Upper lobe of right lung (tissue), 1 donor: ENCODE measurements at places on chromosomes 1 and 21.

GRCh38 chr1:194052514-194053338, 866.3 kb upstream of the B3GALT2 start:
- DNase-seq = no peak

DNA sequence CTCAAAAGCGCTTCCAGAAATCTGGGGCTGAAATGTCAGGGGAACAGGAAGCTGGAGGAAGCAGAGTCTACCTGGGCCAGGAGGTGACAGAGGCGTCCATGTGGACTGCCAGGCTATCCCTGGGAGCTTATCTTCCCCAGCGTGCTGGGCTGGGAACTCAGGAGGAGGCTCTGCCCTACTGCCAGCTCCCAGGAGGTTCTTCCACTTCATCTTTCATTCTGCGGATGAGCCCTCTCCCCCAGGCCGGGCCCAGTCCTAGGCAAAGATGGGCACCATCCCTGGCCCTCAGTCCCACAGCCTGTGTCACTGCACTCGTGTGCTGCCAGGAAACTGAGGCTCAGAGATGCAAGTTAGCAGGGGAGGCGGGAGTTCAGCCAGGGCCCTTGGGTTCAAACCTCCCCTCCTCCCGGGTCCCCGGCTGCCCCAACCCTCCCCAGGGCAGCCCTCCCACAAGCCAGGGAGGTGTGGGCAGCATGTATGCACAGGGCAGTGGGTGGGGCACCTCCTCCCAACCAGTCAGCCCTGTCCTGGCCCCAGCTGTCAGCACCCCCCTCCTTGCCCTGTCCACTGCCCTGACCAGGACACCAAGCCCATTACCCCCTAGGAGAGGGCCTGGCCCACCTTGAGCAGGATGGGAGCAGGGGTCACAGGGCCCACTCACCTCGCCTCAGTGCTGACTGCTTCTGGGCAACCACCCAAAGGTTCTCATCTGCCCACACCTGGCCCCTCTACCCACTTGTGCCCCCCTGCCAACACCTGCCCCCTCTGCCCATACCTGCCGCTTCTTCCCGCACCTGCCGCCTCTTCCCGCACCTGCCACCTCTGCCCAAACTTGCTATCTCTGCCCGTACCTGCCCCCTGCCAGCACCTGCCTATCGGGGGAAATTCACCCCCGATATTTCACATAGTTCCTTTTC, 226.0 kb downstream of the NPHP4 start:
- DNase-seq = no peak

GRCh38 chr1:165364568-165365133, 8.1 kb upstream of the LMX1A start:
- DNase-seq = no peak

GRCh38 chr1:164443166-164443565, 115.8 kb upstream of the PBX1 start:
- no peak for DNase-seq

DNA sequence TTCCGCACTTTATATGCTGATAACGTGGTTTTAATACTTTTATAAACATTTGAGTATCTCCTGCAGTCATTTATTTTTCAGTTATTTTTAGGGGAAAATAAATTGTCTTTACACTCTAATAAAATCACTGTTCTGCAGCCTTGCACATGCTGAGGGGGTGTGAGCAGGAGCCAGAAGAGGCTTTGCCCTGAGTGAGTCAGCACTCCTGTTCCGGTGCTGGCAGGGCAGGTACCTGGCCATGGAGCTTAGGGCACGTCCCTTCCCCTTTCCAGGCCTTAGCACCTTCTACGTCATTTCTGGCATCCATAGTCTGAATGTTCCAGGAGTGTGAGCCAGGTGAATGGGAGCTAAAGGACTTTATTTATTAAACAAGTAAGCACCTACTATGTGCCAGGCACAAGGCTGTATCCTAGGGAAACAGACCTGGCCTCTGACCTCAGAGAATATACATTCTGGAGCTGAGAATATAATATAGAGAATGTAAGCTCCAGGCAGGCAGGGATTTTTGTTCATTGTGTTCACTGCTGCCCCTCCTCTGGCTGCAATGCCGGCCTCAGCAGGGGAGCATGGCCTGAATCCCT, 402.9 kb downstream of the PTPRU start:
- no peak for DNase-seq

- no peak for DNase-seq
These were observed 95.5 kb upstream of the TPTE start for GRCh38 chr21:10425856-10426255.

- DNase-seq = no peak
These were observed 87.9 kb downstream of the ZZZ3 start for GRCh38 chr1:77594366-77595112.

DNA sequence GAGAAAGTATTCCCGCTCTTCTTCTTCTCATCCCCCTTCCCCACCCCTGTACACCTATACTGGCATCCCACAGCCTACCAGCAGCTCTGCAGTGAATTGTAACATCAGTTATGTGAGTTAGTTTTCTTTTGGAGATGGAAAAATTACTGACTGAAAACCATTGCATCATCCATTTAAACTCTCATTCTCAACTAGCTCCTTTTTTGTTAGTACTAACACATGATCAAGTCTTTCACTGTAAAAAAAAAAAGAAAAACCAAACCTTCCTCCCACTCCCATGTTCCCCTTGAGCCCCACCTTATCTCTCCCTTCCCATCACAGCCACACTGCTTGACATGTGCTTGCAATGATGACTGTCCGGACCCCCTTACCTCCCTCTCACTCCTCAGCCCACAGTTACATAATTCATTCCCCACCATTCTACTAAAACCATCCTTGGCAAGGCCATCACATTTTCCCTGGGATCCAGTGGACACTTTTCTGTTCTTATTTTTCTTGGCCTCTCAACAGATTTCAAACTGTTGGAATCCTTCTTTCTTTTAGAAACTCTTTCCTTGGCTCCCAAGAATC, 23.2 kb upstream of the RAVER2 start:
- no peak for DNase-seq

DNA sequence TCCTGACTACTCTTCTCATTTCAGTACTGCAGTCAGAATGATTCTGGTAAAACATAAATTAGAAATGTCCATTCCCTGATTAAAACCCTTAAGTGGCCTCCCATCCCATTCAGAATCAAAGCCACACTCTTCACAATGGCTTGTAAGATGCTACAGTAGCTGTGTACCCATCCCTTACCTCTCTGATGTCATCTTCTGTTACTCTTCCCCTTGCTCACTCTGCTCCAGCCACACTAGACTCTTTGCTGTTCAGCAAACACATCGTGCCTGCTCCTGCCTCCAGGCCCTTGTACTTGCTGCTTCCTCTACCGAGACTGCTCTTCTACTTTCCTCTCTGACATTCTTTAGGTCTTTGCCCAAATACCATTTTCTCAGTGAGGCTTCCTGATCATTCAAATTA, 4.3 kb upstream of the GPX7 start:
- no peak for DNase-seq

GRCh38 chr1:183106746-183107145, 79.3 kb upstream of the LAMC2 start:
- no peak for DNase-seq

- DNase-seq = no peak
These were observed 331.0 kb upstream of the ZP4 start for GRCh38 chr1:238221738-238222137.
